Muscle of arm (tissue), 14 donors: ENCODE measurements at places on chromosomes 12 and 14.
A peak's percentile ranks its signal among the peaks of the same experiment; 100 is the strongest.

DNA sequence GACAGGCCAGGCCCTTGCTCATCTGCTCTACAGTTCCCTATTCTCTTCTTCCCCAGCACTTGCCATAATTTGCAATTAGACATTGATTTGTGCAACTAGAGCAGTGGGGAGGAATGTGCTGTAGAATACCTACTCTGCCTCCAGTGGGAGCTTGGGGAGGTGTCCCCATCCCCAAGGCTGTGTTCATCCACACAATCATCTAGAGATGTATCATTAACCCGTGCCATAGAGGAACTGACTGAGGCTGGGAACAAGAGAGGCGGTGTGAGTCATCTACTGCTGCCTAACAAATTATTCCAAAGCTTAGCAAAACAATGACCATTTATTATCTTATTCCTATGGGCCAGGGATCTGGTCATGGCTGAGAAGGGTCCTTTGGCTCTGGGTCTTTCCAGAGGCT lies 5.1 kb upstream of the OTUB2 start:
- no peak for DNase-seq

GRCh38 chr14:74804219-74804825 lies 41.2 kb downstream of the YLPM1 start:
- no peak for DNase-seq

DNA sequence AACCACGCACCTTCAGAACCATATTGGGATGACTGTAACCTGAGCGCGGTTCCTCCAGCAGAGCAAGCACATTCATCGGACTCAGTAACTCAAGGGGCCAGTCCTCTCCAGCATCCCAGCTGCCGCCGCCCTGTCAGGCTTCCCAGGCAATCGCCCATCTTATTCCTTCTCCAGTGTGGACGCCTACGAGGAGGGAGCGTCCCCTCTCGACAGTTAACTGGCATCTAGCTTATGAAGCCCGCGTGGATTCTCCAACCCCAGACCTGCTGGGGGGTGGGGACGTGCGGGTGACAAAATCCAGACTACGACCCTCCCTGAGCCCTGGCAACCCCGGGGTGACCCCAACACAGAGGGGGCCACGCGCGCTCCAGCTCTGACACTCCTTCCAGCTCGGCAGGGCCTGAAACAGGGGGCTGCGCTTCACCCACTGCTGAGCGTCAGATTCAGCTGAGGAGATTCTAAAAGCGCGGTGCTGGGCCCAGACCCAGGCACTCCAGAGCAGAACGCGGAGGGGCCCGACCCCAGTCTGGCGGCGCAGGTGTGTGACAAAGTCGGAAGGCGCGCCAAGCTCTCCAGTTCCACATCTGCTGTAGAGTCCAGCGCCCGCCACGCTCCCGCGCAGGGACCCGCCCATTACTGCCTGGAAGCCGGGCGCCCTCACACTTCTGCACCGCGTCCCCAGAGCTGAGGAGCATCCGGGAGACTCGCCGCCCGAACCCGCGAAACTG lies 43.9 kb upstream of the ESR2 start:
- peak; percentile 71 for DNase-seq

- no peak for DNase-seq
Observed at GRCh38 chr12:113435367-113435766, 13.2 kb downstream of the SDSL start.

DNA sequence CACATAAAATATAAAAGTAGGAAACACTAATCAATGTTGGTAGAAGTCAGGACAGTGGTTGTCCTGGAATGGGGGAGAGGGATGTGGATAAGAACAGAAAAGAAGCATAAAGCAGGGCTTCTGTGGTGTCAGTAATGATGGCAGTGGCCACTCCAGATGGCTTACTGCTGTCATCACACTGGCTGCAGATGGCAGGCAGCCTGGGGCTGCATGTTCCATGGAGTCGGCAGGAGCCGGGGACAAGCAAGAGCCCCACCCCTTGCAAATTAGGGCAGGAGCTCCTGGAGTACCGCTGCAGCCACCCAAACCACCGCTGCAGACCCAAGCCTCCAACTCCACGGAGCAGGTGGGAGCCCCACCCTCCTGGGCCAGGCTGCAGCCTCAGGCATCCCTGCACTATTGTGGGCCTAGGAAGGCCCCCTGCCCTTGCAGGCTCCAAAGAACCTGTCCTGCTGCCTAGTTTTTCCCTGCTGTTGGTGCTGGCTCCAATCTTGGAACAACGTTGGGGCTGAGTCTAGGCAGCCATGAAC lies 28.8 kb upstream of the SLC5A8 start:
- DNase-seq = no peak

- no peak for DNase-seq
Observed at GRCh38 chr12:122934722-122935121, 31.5 kb downstream of the ABCB9 start.

DNA sequence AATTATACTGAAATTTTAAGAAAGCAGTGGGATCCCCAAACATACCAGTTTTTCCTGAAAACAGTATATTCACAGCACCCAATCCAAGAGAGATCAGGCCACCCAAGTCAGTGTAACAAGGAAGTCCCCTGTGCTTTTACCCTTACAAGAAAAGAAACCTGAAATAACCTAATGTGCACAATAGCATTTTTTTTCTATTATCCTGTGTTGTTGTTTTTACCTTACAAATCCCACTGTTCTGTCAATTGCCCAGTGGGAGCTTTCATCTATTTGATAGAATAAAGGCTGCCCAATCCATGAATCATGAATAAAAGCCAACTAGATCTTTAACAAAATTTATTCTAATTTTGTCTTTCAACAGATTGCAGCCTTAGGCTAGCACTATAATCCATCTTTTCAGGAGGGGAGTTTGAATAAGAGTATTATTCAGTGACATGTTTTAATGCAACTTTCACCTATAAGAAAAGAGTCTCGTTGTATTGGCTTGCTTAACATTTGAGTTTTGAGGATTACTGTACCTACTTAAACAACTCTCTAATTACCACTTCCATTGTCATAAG lies 457.4 kb downstream of the TRHDE start:
- DNase-seq = no peak

DNA sequence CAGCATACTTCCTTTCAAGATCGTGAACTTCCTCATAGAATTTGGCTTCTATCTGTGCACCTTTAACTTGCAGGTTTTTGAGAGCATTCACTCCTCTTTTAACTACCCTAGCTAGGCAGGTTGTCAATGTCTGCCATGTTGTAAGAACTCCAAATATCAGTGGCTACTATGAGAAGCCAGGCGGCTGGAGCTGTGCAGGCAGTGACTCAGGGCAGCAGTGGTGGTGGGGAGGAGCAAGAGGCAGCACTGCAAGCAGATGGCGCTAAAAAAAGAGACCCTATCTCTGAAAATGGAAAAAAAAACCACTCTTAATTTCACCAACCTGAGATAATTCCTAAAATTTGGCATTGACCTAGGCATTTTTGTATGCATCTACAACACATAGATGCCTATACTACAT lies 28.5 kb downstream of the YARS2 start:
- no peak for DNase-seq

DNA sequence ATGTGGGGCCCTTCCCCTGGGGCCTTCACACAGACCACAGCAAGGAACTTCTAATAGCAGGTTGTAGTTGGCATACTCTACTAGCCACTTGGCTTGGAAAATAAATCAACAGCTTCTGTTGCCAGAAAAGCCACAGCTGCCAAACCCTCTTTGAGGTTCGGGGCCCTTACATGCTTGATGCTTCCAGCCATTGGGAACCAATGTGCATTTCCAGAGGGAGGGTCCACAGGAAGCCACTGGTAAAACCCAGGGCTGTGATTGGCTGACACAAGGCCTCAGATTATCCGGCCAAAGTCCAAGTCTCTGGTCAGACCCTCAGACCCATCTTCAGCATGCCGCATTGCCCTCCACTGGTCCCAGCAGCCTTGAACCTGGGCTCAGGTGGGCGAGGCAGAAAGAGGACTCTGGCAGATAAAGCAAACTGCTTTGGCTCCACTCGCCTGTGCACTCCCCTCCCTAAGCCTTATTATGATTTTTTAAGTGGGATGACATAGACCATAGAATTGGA lies 214.4 kb downstream of the BCL11B start:
- no peak for DNase-seq

- DNase-seq = no peak
Observed at GRCh38 chr12:104529130-104529874, 72.6 kb downstream of the CHST11 start.

GRCh38 chr14:72608391-72609204 lies 285.3 kb downstream of the DPF3 start:
- DNase-seq = no peak

DNA sequence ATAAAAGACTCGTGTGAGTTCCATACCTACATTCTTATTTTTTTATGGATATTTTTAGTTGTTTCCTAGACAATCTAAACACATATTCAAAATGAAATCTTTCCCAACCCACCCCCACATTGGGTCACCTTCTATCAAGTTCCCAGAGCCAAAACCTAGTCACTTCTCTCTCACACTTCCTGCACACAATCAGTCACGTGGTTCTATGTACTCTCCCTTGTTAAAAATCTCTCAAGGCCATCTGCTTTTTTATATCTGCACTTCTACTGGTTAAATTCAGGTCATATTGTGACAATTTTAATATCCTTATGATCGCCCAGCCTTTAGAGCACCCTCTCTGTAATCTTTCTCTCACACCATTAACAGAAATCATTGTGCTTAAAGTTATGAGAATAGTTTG lies 175.0 kb upstream of the SYT10 start:
- no peak for DNase-seq

DNA sequence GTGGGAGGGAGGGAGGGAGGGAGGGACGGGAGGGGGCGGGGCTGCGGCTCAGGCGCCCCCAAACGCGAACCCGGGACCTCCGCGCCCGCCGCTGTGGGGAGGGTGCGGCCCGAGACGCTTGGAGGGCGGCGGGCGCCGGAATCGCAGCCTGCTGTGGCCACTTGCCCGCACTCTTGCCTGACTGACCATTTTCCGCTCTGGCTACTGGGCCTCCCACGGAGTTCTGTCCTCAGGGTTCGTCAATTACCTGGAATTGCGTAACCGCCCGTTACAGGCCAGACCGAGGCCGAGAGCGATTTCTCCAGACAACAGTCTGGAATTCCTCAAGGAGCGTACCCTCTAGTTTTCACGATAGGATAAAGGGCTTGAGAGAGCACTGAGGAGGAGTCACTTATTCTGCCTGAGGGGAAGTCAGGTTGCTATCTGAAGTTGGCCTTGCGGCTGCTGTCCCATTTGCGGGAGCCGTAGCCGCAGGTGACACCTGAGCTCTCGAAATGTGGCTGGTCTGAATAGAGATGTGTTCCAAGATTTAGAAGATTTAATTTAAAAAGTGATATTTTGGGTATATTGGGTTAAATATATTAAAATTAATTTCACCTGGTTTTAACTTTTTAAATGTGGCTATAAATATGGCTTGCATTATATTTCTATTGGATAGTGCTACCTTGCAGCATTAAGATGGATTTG lies 446 bp upstream of the ZNF641 start:
- DNase-seq = peak; percentile 71

- no peak for DNase-seq
Observed at GRCh38 chr14:100673085-100673806, 53.4 kb upstream of the DLK1 start.

GRCh38 chr14:103001226-103001625 lies 56.1 kb downstream of the CDC42BPB start:
- DNase-seq = no peak

GRCh38 chr12:76455582-76456345 lies 103.8 kb downstream of the OSBPL8 start:
- peak; percentile 37 for DNase-seq

- no peak for DNase-seq
Observed at GRCh38 chr12:114430306-114430705, 24.4 kb upstream of the TBX5 start.

DNA sequence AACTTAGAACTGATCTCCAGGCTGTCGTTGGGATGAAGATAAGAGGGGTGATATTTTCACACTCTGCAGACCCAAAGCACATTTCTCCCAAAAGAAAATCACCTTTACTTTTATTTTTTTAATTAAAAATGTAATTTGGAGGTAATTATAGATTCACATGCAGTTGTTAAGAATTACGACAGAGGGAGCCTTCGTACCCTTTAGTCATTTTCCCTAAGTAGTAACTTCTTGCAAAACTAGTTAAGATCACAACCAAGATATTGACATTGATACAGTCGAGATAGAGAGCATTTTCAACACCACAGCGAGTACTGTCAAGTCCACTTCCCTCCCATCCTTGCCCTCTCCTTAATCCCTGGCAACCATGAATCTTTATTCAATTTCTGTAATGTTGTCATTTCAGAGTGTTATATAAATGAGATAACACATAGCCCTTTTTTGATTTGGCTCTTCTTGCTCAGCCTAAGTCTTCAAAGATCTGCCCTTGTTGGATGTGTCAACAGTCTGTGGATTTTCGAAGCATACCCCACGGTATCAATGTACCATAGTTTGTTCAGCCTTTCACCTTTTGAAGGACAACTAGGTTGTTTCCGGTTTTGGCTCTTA lies 39.6 kb downstream of the DNAH10 start:
- DNase-seq = no peak

- no peak for DNase-seq
Observed at GRCh38 chr14:93454224-93454623, 23.5 kb downstream of the UNC79 start.

GRCh38 chr12:45674181-45674977 lies 55.1 kb upstream of the ARID2 start:
- peak; percentile 73 for DNase-seq

DNA sequence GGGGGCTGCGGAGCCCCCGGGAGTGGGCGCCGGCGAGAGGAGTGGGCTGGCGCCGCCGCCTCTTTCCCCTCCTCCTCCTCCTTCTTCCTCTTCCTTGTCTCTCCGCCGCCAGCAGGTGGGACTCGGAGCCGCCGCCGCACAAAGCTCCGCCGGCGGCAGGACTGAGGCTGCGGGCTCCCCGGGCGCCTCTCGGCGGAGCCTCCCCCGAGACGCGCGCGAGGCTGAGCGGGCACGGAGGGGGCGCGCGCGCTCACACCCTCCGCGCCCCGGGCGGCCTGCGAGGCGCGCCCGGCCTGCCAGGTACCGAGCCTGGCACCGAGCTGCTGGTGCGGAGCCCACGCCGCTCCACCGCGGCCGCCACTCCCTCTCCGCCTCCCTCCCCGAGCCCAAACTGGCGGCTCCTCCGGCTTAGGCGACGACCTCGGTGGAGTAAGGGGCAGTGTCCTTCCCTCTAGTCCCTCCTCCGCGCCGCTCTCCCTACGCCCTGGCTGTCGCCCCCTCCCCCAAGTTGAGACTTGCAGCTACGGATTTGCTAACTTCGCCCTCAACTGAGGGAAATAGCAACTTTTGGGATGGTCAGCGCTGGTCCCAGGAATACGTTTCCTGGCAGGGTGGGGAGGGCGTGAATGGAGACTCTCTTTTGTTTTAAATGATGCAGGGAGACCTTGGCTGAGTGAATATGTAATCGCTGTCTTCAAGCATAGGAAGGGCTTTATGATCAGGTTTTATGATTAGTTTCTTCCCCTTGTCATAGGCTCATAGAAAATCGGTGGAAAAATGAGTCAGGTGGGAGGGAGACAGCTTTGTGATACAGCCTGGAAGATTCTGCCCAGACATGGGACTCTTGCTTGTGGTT lies 199.5 kb upstream of the CAND1 start:
- no peak for DNase-seq

DNA sequence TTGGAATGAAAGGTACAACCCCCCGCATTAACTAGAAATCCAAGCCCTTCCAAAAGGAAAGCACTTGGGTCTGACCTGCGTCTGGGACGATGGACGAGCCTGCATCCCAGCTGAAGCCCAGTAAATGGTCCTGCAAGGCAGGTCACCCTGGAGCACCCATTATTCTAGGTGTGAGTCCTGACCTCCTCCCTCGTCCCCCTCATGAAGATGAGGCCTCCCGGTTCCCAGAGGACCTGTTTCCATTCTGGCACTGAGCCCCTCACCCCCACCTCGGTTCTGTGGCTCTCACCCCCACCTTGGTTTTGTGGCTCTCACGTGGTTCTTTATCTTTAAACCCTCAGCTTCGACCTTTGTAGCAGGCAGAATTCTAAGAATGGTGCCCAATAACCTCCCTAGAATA lies 7.3 kb downstream of the IFI27 start:
- no peak for DNase-seq
